Stimulated activated CD8-positive, alpha-beta memory T cell treated with anti-CD3 and anti-CD28 coated beads, Interleukin-12 subunit alpha, Interleukin-12 subunit beta, amount 100 ng/mL, for 1 hour (primary cell): ENCODE measurements at places on chromosomes 16 and 17.

GRCh38 chr16:86718118-86718517 lies 139.8 kb downstream of the FOXL1 start:
- no peak for DNase-seq

GRCh38 chr16:73131156-73131862 lies 83.4 kb upstream of the ZFHX3 start:
- no peak for DNase-seq

- DNase-seq, result no peak
Observed at GRCh38 chr17:21014498-21014897, 28.3 kb downstream of the USP22 start.

- no peak for DNase-seq
Observed at GRCh38 chr16:86479419-86479818, 30.9 kb upstream of the FOXF1 start.

DNA sequence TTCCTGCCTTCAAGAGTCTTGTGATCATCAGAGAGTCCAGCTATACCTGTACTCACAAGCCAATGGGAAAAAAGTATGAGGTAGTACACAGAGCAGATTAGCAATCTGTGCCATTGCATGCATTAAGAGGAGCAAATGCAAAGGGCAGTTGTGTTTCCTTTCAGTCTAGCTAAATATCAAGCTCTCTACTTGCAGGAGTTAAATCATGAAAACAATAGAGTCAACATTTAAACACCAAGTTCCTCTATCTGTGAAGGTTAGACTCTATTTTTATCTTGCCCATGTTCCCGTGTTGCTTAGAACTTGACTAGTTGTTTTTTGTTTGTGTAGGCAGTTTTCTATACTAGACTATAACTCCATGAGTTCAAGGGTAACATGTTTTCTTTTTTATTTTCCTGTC lies 4.7 kb upstream of the FAM20A start:
- no peak for DNase-seq

DNA sequence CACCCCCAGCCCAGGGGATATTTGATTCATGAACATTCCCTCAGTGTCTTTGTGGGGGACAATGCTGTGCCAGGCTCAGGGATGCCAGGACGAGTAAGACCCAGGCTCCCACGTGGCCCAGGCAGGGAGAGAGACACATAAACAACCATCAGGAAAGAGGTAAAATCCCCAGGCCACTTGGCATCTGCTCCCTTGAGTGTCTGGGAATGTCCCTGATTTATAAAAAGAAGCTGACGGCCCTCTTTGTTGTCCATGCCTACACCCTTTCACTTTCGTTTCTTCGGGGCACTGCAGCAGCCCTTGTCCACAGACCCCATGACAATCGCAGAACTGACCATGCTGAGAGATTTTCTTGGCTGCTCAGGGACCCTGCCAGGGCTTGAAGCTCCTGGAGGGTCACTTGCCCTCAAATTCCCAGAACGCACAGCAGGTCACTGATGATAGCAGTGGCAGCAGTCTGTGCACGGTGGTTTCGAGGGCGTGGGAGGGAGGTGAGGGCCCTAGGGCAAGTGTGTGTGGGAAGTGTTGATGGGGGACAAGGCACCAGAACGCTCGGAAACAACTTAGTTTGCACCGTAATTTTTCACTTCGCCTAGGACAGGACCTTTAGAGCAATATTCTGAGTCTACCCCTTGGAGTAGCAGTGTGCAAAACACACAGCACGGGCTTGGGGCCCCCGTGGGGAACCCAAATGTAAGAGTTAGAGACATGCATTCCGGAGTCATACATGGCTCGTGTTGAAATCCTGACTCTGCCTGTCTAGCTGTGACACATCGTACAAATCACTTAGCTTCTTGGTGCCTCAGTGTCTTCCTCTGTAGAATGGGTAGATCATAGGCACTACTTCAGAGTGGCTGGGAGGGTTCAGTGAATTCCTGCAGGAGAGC lies 4.7 kb downstream of the NOD2 start:
- DNase-seq, result no peak

GRCh38 chr16:64730261-64730660 lies 391.6 kb downstream of the CDH11 start:
- no peak for DNase-seq

DNA sequence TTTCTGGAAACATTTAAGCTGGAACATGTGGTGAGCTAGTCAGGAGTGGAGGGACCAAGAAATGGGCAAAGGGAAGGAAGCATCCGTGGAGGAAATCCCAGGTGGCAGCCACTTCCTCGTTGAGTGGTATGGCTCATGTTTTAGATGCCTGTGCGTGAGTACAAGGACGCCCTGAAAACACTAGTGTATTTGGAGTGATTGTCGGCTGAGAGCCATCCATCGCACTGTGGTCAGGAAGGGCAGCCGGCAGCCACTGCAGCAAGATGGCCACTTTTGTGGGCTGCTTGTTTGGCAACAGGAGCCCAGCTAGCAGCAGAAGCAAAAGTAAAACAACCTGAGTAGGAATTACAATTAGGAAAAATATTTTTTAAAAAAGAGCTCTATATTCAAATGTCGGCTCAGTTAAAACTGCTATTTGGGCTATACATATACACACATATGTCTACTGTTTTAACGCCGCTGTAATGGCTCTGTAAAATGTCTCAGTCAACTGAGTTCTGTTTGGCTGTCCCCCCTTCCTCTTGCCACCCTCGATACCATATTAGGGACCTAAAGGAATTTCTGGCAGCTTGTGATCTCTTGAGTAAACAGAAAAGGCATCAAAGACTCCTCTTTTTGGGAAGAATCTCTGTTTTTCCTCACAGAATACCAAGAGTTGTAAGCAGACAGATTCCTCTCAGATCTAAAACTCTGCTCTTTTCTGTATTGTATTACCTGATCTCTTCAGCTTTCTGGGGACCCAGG lies 39.2 kb downstream of the BRD7 start:
- no peak for DNase-seq

DNA sequence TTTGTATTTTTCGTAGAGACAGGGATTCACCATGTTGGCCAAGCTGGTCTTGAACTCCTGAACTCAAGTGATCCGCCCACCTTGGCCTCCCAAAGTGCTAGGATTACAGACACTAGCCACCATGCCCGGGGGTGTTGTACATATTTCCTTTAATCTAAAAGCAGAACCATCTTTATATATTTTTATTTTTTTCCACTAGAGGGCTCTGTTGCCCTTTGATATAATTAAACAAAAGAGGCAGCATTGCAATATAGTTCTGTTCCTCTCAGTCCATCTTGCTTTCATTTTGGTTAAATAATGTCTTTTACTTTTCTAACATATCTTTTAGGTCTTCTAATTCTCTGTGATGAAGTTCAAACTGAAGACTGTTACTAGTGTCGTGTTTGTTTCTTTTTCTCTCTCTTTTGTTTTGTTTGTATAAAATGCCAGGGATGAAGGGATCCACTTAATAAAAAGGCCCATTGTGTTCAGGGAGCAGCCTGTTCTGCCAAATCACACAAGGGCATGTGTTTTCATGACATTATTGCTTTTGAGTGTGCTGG lies 23.4 kb downstream of the WWOX start:
- DNase-seq, result no peak

DNA sequence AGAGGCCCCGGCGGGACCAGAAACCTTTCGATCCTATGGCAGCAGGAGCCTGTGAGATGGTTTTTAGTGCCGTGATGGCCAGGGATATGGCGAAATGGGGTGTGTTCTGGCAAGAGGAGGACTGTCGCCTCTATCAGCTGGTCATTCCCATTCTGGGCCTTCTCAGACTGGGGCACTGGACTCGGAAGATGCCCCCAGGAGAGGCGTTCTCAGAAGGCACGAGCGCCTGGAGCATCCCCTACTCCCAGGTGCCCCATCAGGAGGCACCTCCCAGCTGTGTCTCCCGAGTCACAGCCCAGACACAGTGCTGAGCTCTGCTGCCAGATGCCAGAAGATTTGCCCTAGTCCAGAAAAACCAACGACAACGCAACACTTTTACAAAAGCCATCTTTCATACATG lies 54.6 kb upstream of the ENDOV start:
- DNase-seq, result no peak

- no peak for DNase-seq
Observed at GRCh38 chr16:57304169-57305061, 19.9 kb upstream of the PLLP start.

DNA sequence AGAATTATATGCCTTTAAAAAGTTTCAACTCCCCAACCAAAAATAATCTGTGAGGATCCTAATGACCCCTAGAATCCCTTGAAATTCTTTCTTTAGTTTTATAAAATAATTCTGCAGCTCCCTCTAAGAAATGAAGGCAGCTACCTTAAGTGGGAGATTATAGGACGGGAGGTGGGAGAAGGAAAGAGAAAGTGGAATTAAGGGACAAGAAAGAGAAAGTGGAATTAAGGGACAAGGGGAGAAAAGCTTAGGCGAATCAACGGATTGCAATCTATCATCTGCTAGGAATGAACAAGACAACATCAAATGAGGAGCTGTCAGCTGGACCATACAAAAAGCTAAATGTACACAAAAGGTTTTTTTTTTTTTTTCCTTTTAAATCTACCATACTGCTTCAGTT lies 262.0 kb downstream of the ZFHX3 start:
- no peak for DNase-seq

GRCh38 chr16:50588276-50588675 lies 40.1 kb downstream of the NKD1 start:
- DNase-seq, result no peak

DNA sequence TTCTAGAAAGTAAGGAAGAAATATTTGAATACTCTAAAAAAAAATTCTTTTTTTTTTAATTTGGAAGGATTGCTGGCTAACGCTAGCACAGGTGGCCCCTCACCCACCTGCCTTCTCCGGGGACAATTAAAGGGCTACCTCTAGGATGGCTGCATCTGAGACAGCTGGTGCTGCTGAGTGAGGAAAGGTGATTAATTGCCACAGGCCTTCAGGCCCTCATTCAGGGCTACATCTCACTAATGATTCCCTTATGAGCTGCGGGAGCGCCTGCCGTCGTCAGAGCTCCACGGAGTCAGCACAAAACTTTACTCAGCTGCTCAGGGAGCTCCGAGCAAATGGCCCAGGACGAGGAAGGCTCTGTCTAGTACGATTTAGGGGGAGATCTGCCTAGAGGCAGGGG lies 27.0 kb upstream of the AKTIP start:
- no peak for DNase-seq

GRCh38 chr16:73053364-73054124 lies 5.6 kb upstream of the ZFHX3 start:
- DNase-seq, result no peak
